Karpas-422 (cell line): ENCODE measurements at places on chromosomes 4 and X.

GRCh38 chr4:99071159-99071558 lies 17.4 kb downstream of the ADH5 start:
- DNase-seq = no peak

GRCh38 chrX:2618516-2618915 lies 72.6 kb upstream of the CD99 start:
- peak; percentile 20 for DNase-seq

DNA sequence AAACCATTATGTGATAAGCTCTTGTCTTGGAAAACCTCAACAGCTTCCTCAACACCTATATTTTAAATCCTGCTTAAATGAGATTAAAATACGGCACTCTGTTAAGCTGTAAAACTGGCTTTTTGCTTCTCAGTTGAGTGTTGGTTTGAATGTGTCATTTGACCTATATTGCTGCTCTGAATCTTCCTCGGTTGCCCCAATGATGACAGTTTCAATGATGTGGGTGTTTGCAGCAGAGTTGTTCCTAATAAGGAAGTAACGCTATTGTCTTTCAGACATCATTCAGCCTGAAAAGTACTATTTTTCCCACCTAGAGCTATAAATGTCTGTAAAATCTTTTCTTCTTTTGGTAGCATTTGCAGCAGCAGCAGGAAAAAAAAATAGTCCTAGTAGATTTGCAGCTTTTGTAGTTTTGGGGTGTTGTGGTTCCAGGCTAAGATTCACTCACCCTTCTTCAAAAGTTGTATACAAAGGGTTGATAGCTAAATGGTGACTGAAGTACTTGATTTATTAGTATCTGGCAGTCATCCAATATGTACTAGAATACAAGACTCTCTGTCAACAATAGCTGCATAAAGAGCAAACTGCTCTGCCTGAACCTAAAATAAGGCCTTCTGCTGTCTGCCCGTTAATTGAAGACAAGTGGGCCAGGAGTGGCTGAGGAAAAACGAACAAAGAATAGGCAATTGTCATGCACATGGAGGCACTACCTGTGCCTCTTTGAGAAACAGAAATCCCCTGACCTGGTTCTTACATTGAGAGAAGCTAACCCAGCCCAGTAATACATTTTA lies 333.1 kb downstream of the IL1RAPL1 start:
- DNase-seq = no peak

GRCh38 chr4:159598602-159599001 lies 495.7 kb downstream of the RAPGEF2 start:
- DNase-seq = no peak

- no peak for DNase-seq
These were observed 330.3 kb downstream of the PDHA2 start for GRCh38 chr4:96170198-96170597.

- peak; percentile 83 for DNase-seq
These were observed 136.2 kb upstream of the BMPR1B start for GRCh38 chr4:94621491-94622080.

DNA sequence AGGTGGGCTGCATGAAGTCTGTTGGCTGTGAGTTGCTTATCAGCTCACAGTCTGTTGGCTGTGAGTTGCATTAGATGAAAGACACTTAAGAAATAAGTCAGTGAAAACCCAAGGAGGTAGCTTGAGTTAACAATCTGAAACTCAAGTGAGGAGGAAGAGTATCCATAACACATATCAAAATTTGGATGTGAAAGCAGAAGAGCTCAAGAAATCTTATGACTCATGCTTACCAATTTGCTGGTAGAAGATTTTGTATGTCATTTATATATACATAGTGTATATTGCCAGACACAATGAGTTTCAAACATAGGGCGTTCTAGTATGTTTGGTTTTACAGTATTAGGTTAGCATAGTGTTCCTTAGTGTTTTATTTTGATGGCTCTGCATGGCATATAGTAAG lies 107.4 kb downstream of the DDIT4L start:
- DNase-seq = no peak

DNA sequence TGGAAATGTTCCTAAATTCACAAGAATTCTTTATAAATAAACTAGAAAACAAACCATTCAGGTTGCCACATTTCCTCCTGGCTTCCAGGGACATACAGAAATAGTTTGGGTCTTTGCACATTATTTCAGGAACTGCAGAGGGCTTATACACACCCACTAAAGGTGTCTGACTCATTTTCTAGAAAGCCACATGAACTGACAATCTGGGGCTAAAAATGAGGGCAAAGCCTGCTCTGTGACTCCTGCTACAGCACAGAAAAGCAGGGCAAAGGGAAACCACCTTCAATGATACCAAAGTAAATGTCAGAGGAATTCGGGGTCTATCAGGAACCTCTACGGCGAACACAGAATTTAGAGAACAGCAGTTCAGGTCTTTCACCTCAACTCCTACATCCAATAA lies 112.2 kb upstream of the MAP3K15 start:
- DNase-seq = no peak

DNA sequence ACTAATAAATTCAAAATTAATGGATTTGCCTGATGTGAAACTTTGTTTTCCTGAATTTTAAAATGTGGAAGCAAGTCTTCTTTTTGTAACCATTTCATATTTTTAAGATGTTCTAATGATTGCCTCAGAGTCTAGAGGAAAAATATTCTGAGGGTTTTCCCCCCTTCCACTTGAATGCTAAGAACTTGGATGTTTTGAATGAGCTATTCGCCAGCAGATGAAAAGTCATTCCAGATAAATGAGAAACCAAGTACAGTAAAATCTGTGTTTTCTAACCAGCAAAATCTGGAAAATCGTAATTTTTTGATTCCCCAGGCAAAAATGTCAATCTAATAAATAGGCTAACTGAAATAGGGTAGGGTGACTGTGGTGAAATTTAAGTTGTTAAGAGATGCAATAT lies 45.6 kb downstream of the SLIT2 start:
- DNase-seq = no peak

DNA sequence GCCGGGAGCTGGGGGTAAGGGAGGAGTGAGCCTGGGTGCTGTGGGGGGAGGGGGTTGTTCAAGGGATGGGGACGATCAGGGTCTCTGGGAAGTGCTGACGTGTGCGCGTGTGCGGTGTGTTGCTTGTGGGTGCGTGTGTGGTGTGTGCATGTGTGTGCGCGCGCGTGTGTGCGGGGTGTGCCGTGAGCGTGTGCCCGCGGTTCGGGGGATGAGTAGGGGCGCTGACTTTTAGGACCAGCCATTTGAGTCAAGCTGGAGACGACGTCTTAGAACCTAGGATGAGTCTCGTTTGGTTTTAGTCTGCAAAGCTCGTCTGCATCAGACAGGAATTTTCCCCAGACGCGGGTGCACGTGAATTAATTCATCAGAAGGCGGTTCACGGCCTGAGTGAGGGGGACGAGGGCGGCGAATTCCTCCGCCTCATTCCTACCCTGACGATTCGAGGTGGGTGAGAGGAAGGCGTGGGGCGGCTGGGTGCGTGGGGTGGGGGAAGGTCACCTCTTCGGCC lies 950 bp upstream of the TMEM271 start:
- DNase-seq = no peak

GRCh38 chrX:41445171-41445570 lies 2.0 kb upstream of the NYX start:
- no peak for DNase-seq
